ENCODE measurements at places on chromosomes 7 and 10. TPM values are rescaled to one million over a fixed set of nuclear protein-coding genes. Genes with fewer than 3 reads are reported as not detected.

GRCh38 chr7:116390363-116390762 lies 109.2 kb upstream of the CAV2 start:
- no peak for DNase-seq

The SBDS gene
- polyA plus RNA-seq: 87.4 TPM

DNA sequence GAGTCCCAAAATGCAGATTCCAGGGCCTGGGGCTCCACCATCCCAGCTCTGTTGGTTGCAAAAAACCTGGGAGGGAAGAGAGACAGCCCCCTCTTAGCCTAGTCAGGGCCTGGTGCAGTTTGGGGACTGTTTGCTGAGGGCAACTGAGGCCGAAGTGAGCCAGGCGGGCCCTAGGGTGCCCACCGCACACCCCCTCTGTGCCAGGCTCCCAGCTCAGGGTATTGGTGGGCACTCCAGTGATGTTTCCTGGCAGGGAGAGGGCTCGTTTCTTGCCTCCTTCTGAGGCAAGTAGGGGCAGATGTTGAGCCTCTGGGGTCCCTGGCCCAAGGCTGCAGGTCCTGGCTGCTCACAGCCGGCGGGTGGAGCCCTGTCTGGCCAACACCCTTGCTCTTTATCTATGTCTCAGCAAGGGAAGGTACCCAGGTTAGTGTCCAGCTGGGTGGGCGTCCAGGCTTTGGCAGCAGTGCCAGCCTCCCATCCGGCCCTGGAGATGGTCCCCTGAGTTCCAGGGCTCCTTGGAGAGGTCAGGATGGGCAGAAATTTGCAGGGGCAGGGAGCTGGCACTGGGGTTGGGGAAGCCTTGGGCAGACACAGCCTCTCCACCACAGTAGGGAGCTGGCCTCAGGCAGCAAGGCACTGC lies 37.8 kb downstream of the KCTD7 start:
- no peak for DNase-seq

The URGCP gene
- polyA plus RNA-seq: 33.9 TPM

GRCh38 chr7:15839416-15840100 lies 153.1 kb upstream of the MEOX2 start:
- DNase-seq: peak; percentile 71

- DNase-seq: no peak
These were observed 90.2 kb downstream of the ZFAND4 start for GRCh38 chr10:45582386-45582781.

- DNase-seq: no peak
These were observed 2.4 kb downstream of the TRPV6 start for GRCh38 chr7:142883145-142883544.

DNA sequence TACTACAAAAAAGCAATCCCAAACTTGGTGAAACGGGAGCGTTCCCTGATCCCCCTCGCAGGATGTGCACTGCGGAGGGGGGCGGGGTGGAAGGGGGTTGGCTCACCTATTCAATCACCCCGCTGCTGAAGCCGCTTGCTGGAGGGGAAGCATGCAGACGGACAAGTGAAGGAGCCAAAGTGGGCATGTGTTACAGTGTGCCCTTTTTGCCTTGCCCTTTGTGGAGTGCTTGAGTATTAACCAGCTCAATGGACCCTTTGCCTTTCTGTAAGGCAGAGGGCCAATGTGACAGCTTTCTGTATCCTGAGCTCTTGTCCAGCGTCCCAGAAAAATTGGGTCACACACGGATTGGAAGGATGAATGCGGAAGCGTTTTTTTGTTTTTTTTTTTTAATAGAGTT lies 348.9 kb upstream of the NPSR1 start:
- no peak for DNase-seq

The KAZALD1 gene
- 17.3 TPM for polyA plus RNA-seq

- DNase-seq: peak; percentile 60
These were observed 18.6 kb downstream of the WDR37 start for GRCh38 chr10:1074748-1075308.

The PPP1R3C gene
- 214 TPM for polyA plus RNA-seq

The MPP7 gene
- polyA plus RNA-seq: 14.7 TPM

DNA sequence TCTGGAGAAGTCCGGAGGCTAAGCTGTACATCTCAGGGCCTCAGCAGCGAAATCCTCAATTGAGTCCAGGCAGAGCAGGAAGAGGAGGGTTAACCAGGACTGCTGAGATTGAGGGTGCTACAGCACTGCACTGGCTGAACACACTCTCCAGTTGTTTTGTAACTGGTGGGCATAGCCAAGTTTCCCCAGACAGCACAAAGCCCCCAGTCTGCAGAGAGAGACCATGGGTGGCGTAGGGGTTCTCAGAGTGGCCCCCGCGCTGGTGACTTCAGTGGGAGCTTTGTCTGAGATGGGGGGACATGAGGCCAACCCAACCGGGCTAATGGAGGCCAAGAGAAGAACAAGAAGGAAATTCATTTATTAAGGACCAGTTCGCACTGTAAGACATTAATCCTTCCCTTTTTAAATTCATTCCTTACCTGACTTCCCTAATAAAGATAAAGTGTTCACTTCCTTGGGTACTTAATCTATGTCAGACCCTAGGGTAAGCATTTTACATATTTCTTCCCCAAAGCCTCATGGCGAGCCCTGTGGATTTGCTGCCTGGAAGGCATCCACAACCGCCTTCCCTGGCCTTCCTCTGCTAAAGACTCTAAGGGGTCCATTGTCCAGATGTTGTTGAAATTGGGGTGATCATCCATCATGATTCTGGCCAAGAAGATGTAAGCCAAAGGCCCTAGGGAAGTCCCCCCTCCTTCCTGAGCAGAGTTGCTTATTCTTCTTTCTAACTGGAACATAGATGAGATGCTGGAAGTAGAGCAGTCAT lies 121.4 kb upstream of the CHST15 start:
- DNase-seq: no peak

The IKZF1 gene
- polyA plus RNA-seq: 2.5 TPM

- no peak for DNase-seq
These were observed 27.5 kb downstream of the VWA2 start for GRCh38 chr10:114266521-114266920.

DNA sequence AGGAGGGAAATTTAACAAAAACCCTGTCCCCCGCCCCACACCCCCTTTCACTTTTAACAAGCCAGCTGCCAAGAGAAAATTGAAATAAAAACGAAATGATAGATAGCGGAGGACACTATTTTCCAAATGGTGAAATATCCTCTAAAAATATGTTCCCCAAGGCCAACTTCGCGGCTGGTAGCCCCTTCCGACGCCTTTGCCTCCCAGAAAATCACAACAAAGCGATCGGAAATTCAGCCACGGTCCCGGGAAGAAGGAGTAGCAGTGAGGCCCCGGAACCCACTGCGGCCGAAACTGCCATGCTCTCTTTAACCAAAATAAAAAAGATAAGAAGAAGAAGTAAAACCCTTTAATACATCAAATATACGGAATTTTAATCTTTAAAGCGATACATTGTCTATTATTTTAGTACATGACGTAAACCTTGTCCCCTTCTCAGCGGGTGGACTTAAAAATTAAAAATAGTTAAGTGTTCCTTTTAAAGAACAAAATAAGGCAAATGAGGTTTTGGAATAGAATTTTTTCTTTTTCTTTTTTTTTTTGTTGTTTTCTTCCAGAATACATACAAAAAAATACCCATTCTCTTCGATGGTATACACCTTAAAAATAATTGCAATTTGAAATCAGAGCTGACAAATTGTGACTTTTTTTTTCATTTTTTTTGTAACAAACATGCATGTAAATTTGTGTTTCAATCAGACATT lies 3.9 kb downstream of the ZNF503 start:
- peak; percentile 54 for DNase-seq

The CYP26A1 gene
- polyA plus RNA-seq: 0.21 TPM

The TCTN3 gene
- polyA plus RNA-seq: 64.8 TPM

GRCh38 chr10:21173802-21174714 lies 276.9 kb upstream of the NEBL start:
- peak; percentile 32 for DNase-seq

DNA sequence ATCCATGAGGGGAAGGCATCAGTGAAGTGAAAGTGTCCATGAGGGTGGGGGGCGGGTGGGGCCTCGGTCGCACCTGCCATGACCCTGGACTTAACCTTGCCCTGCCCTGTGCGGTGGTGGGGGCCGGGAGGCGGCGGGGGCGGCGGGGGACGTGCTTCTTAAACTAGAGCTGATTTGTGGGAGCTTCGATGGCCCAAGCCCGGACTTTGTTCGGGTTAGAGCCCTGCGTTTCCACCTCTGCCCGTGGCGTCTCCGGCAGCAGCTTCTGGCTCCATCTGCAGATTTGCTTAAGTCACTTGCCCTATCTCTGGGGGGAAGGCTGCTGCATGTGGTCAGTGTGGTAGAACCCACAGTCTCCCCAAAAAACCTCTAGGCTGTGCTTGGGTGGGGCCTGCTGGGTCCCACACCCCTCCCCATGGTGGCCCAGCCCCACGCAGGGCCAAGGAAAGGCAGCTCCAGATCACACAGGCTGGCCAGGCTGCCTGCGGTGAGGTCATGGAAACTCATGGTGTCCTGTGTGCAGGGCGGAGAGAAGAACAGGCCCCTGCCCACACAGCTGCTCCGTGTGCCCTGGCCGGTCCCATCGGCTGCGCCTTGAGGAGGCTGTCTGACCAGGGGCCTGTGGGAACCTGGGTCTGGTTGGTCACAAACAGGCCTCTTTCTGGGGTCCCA lies 93.2 kb downstream of the INPP5A start:
- no peak for DNase-seq

The PLPP4 gene
- 0.21 TPM for polyA plus RNA-seq

DNA sequence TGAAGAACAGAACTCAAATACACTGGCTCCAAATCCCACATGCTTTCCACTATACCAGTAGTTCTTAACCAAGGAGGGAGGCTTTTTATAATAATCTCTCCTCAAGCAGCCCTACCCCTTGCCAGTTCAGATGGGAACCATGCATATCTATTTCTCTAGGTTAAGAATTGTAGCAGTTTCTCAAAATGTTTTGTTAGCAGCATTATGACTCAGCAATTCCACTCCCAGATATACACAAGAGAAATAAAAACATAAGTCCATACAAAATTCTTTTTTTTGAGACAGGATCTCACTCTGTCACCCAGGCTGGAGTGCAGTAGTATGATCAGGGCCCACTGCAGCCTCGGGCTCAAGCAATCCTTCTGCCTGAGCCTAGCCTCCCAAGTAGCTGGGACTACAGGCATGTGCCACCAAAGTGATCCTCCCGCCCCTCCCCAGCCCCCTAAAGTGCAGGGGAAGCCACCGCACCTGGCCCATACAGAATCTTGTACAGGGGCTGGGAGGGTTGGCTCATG lies 18.1 kb downstream of the YWHAG start:
- DNase-seq: no peak

The DCLRE1A gene
- polyA plus RNA-seq: 10.1 TPM

- peak; percentile 23 for DNase-seq
These were observed 90.9 kb upstream of the SMNDC1 start for GRCh38 chr10:110395350-110396283.

The CRTAC1 gene
- 2.3 TPM for polyA plus RNA-seq

- DNase-seq: no peak
These were observed 127.1 kb upstream of the VIPR2 start for GRCh38 chr7:159271781-159272180.

GRCh38 chr7:68980011-68980410 lies 618.3 kb upstream of the AUTS2 start:
- no peak for DNase-seq

DNA sequence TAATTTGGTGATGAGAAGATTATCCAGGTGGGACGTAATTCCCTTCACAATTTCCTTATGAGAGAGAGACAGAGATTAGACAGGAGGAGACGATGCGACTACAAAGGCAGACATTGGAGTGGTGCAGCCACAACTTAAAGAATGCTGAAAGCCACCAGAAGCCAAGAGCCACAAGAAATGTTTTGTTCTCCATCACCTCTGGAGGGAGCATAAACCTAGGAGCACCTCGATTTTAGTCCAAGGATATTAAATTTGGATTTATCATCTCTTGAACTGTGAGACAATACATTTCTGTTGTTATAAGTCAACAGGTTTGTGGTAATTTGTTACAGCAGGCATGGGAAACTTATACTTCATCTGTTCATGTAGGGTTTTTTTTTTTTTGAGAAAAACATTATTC lies 418.9 kb downstream of the DGKB start:
- no peak for DNase-seq

The ITPRID1 gene
- polyA plus RNA-seq: 0.06 TPM

- no peak for DNase-seq
These were observed 1226.7 kb upstream of the LRRN3 start for GRCh38 chr7:109864230-109864629.

DNA sequence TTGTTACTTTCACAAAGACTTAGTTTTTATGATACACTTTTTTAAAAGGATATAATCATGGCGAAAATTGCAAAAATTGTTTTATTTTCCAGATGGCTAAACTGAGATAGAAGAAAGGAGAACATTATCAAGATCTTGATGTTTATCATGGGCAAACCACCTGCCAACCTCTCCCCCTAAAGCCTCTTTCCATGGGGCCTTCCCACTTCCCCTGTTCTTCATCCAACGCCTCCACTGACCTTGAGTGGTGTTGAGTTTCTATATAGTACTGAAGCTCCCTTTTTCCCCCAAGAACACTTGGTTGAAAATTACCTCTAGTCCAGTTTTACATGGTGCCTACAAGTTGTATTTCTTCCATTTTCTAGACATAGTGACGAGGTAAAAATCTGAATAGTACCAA lies 5.0 kb downstream of the CREB3L2 start:
- no peak for DNase-seq

DNA sequence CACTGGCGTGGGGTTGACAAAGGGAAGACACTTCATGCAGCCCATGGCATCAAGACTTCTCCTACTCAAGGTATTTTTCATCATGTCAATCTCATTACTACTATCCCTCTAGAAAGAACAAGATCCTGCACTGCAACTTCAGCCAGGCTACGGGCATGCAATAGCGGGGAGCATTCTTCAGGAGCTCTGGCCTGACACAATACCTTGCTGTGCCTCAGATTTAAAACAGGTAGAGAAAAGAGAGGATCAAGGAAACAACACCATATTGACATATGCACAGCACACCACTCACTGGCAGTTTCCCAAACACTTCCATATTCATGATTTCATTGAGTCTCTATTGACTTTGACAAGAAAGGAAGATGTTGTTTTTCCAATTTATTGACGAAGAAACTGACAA lies 51.5 kb downstream of the DOCK4 start:
- no peak for DNase-seq

- DNase-seq: peak; percentile 50
These were observed 105.7 kb downstream of the ST8SIA6 start for GRCh38 chr10:17348501-17349349.

The LSM8 gene
- polyA plus RNA-seq: 61.8 TPM

The HOXA13 gene
- 0.06 TPM for polyA plus RNA-seq

DNA sequence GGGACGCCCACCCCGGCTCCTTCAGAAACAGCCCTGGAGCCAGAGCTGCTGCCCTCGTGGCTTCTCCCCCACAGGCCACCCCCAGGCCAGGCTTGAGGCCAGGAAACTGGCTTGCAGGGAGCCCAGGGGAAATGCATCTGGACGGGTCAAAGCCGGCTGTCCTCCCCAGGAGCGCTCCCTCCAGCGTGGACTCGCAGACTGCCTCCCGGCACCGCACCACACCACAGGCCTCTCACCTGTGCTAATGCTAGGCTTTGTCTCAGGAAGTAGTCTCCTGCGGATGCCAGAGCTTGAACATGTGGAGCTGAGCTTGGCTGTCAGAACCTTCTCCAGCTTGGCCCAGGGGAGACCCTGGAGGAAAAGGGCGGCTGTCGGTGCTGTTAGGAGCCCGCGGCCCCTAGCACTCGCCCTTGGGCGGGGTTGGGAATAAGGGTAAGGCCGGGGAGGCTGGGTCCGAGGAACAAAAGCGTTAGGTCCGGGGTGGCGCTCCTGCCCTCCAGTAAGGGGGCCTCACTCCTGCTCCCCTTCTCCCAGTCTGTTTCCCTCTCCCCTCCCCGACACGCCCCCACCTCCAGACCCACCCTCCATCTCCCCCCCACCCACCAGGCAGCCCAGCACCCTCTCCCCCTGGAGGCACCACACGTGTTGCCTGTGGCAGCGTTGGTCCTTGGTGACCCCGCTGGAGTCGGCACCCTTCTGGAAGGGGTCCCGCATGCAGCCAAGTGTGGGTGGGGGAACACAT lies 21.6 kb upstream of the DRGX start:
- no peak for DNase-seq

Data from right lung (tissue), 10 donors.